ENCODE measurements at places on chromosomes 13 and 19. TPM values are rescaled to one million over a fixed set of nuclear protein-coding genes. Genes with fewer than 3 reads are reported as not detected.

DNA sequence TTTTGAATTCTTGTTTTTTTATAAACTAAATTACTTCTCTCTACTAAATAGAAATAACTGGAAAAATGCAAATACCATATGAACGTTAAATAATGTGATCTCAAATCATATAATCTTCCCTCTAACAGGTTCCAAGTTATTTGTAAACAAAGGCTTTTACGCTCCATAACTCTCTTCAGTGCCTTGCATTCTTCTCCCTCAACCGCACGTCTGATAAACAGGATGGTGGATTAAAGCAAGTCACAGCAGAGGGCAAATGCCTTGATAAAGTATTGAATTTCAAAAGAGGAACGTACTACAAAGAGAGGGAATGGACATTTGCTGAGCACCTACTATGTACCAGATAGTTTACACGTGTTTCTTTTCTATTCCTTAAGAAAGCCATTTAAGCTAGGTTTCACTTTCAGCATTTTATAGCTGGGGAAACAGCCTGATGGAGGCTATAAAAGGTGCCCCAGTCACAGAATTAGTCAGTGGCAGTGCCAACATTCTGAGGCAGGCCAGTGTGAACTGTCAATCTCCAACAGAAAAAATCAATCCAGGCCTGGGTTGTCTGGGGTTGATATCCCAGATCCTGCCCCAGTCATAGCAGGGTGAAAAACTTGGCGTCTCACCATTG, 15.8 kb downstream of the MRPS31 start:
- DNase-seq = no peak

DNA sequence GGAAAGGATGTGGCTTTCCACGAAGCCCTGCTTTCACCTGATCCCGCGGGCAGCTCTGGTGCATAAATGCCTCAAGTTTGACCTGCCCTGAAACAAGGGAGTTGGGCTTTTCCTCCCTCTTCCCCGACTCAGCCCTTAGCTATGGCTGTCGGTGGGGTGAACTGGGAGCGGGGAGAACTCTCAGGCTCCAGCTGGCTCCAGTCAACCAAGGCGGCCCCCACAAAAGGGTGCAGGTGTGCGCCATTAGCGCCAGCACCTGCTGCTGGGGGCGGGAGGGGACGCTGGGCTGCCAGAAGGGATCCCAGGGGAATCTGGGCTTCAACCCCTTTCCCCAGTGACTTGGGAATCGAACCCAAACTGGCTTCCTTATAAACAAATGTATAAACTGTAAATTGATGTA, 7.1 kb upstream of the DHRS12 start:
- no peak for DNase-seq

- DNase-seq = no peak
These were observed 4.1 kb downstream of the DAZAP1 start for GRCh38 chr19:1411255-1412191.

DNA sequence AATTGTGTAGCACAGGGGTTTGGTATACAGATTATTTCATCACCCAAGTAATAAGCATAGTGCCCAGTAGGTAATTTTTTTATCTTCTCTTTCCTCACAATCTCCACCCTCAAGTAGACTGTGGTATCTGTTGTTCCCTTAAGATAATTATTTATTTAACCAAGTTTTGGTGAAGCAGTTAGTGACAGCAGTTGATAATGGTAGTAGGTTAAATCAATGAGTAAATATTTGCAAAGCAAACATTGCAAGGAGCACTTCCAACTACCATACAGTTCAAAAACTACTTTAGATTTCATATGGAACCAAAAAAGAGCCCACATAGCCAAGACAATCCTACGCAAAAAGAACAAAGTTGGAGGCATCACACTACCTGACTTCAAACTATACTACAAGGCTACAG, 291.8 kb downstream of the KCTD12 start:
- no peak for DNase-seq

DNA sequence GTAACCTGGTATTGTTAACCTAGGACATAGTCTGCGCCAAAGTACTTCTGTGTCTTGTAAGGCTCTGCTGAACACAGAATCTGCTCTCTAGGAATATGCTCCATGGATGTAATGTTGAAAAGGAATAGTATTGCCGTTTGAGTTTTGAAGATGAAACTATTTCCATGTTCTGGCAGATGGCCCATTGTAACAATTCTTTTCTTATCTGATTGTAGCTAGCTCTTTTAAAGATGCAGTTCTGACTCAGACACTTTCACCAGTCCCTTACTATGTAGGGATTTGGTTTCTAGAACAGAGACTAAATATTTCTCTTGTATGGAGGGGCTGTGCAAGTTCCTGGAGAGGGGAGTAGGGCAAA, 185.6 kb downstream of the MTUS2 start:
- DNase-seq = no peak

- DNase-seq = no peak
These were observed at the start of gene FXYD3 for GRCh38 chr19:35115177-35115951. Gene FXYD3 (plus strand): TSS chr19:35115823. CDS start chr19:35119377, 3,554 bp downstream.

- DNase-seq = no peak
These were observed 1047.5 kb upstream of the SPRY2 start for GRCh38 chr13:81388400-81388799.

GRCh38 chr13:49980266-49980665, 16.6 kb upstream of the TRIM13 start:
- no peak for DNase-seq

DNA sequence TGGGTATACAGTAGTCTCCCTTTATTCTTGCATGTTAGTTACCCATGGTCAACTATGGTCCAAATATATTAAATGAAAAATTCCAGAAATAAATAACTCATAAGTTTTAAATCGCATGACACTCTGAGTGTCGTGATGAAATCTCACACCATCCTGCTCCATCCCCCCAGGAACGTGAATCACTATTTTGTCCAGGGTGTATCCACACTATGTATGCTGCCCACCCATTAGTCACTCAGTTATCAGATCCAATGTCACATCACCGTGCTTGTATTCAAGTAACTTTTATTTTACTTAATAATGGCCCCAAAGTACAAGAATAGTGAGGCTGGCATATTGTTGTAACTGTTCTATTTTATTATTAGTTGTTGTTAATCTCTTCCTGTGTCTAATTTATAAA, 115.8 kb upstream of the SERP2 start:
- DNase-seq = no peak

DNA sequence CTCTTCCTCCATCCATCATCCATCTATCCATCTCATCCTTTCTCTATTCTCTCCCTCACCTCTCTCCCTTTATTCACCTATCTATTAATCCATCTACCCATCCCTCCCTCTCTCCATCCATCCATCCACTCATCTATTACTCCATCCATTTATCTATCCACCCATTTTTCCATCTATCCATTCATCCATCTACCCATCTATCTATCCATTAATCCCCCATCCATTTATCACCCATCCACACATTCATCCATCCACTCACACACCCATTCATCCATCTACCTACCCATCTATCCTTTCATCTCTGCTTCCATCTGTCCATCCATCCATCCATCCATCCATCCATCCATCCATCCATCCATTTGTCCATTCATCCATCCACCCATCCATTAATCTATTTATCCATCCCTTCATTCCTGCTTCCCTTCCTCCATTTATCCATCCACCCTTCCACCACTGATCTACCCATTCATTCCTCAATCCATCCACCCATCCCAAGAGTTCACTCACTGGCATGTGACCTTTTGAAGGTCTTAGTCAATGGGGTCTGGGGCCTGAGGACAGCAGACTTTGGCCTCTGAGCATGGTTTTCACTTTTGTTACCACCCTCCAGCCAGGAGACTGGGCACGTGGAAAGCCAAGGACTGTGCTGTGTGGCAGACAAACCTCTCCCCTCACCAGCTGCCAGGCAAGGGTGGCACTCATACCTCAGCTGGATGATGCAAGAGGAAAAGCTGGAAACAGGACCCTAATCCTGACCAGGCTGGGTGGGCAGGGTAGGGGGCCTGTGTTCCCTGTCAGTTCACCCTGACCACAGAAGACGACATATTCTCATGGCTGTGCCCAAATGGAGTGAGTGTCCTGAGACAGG, 126.7 kb downstream of the URI1 start:
- DNase-seq = no peak

DNA sequence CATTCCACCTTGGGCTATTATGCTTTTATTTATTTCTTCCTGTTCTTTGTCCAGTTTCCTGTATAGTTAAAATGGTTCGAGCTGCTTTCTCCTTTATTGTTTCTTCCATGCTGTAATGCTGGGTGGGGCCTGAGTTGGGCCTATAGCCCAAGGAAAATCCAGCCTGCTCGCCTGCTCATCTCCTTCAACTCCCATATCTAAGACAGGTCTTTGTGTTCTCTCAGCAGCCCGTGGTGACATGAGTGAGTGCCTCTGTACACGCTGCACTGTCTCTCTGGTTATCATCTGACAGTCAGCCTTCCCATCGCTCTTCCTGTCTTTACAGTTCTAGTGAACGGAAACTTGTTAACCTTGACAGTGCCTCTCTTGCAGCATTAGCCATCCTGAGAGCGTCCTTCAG, 221.9 kb upstream of the SLC10A2 start:
- no peak for DNase-seq

DNA sequence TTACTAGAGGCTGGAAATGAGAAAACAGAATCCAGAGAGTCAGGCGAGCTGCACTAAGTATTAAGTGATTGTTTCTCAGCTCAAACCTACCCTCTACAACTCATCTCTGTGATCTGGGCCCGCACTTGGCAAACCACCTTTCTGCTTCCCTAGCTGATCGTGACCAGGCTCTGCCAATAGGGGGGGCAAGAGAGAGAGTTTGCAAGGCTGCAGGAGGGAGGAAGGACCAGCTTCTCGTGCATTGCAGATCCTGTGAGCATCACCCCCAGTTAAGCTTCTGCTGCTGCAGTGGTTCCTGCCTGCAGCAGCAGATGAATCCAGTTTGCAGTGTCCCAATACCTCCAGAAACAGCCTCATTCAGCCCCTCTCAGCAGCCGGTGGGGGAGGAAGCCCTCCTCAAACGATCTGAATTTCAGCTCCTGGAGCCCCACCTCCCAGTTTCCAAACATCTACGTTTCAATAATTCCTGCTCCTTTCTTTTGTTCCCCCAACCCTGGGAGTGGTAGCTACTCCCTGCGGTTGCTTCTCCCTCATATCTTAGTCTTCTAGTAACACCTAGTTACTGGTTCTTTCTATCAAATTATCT, 20.0 kb downstream of the XRCC1 start:
- peak; percentile 61 for DNase-seq

DNA sequence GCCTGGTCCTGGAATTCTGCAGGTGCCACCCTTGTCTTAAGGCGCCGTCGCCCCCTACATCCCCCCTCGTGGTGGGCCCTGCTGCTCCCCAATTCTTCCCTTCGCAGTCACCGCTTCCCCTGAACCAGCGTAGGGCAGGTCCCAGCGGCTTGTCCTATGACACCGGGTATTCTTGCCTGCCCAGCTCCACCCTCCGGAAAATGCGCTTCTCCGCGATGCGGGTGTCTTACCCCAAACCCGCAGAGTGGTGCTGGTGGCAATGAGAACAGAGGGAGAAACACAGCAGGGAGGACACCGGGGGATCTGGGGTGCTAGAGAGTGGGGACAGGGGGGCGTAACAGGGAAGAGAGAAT, 9.0 kb downstream of the ZNF808 start:
- DNase-seq = no peak

- no peak for DNase-seq
These were observed 1241.5 kb upstream of the MIR17HG start for GRCh38 chr13:90105849-90106496.

GRCh38 chr13:25494698-25495411, 123.1 kb downstream of the ATP8A2 start:
- no peak for DNase-seq

DNA sequence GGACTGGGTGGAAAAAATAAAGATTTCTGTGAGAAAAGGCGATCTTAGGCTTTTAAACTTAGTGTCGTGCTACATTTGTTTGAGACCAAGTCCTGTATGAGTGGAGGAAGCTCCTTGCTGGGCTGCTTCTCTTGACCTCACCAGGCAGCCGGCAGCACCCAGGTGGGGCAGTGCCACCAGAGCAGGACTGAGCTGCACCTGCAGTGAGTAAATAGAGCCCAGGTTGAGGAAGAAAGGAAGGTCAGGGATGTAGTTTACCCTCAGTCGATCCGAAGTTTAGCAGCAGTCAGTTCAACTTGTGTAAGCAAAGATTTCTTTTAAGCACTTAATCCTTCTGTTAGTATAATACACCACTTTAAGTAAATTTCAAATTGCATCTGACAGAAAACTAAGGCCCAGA, 13.6 kb downstream of the HNRNPM start:
- no peak for DNase-seq

GRCh38 chr13:23778879-23779278, 110.3 kb downstream of the MIPEP start:
- DNase-seq = no peak

DNA sequence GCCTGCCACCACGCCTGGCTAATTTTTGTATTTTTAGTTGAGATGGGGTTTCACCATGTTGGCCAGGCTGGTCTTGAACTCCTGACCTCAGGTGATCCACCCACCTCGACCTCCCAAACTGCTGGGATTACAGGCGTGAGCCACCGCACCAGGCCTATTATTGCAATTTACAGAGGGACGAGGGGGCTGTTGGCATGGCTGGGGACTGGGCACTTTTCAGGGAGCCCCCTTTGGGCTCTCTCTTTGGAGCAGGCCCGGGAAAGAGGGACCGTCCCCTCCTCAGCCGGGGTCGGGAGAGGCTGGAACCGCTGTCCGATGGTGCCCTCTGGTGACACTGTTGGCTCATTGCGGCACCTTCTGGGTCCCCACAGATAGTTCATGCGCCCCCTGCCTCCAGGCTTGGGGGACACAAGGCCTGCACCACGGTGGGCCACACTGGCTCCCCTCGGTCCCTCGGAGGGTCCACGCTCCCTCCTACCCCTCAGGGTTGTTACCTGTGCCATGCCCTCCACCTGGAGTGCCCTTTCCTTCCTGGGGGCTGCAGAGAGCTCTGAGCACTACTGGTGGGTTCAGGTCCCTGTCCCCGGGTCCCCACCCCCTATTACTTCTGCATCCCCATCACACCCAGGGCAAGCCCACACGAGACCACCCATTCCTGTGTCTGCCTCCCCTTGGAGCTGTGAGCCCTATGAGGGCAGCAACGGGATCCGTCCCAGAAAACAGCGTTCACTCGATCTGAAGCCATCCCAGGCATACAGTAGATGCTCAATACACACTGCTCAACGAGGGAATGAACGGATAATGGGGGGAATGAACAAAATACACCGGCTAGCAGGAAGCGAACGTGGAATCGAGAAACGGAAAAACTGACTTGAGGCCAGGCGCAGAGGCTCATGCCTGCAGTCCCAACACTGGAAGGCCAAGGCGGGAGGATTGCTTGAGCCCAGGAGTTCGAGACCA, 12.5 kb downstream of the FEM1A start:
- peak; percentile 57 for DNase-seq

The PNPLA6 gene
- 123 TPM for total RNA-seq

All from H1 (cell line).